ENCODE measurements at places on chromosomes 2 and 18. TPM values are rescaled to one million over a fixed set of nuclear protein-coding genes. Genes with fewer than 3 reads are reported as not detected.
A peak's percentile ranks its signal among the peaks of the same experiment; 100 is the strongest.

GRCh38 chr2:47225061-47225783 is 70.1 kb upstream of the STPG4 start:
- no peak overlapping the region for H3K4me3 ChIP-seq
- no peaks in the 10 kb centered on the region for H3K27me3 ChIP-seq
- no peaks in the 10 kb centered on the region for H3K36me3 ChIP-seq
- no peak overlapping the region for H3K27ac ChIP-seq

DNA sequence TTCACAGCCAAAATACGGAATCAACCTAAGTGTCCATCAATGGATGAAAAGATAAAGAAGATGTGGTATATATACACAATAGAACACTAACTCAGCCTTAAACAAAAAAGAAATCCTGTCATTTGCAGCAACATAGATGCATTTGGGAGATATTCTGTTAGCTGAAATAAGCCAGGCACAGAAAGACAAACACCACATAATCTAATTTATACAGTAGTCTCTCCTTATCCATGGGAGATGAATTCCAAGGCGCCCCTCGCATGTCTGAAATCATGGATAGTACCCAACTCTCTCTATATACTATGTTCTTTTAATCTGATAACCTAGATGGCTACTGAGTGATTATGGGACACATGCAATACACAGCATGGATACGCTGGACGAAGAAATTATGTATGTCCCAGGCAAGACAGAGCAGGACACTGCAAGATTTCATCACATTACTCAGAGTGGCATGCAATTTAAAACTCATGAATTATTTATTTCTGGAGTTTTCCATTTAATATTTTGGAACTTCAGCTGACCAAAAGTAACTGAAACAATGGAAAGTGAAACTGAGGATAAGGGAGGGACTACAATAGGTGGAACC is 39.5 kb downstream of the ORC4 start:
- H3K27me3 ChIP-seq: no peaks in the 10 kb centered on the region
- no peaks in the 10 kb centered on the region for H3K4me1 ChIP-seq
- H3K36me3 ChIP-seq: peaks cover 11% of the 10 kb centered on the region
- no peak overlapping the region for H3K4me3 ChIP-seq

DNA sequence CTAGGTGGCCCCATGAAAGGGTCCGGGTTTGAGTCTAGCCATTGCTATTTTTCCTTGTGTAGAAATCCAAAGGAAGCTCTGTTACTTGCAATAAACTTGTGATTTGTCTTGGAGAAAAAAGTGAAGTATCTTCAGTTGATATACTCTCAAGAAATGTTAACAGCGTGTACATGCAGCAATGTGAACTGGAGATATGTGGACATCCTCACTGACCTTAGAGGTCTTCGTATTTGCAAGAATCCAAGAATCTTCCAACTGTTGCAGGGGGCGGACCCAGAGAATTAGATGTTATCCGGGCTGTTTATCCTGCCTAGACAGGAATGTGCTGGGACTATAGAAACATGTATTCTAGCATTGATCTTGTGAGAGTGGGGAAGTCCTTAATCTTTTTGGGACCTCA is 187.6 kb downstream of the KCNS3 start:
- no peak overlapping the region for H3K27ac ChIP-seq
- DNase-seq: no peak
- H3K27me3 ChIP-seq: no peaks in the 10 kb centered on the region

DNA sequence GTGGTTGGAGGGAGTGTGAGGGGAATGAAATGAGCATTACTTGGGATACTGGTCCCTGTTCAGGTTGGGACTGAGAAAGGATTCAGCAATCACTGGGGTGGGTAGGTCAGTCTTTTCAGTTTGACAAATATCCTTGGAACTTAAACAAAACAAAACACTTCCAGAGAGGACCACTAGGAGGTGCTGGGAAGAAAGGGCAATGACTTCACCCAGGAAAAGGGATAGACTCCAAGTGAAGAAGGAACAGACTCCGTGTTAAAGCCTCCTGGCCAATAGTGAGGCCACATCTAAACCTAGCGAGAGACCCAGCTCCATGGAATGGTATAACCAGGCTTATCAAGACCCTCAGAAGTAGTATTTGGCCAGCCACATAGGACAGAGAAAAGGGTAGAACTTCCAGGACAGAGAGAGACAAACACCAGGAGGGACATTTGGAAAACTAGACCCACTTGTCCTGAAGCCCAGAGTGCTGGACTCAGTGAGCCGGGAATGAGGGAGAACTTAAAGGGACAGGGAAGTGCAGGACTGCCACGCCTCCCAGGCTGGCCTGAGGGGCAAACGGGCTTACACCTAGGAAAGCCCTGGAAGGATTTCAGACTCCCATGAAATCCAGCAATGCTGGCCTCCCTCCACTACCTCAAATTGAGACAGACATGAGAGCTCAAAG is 19.6 kb upstream of the KCNG3 start:
- H3K4me1 ChIP-seq: no peaks in the 10 kb centered on the region
- peak; percentile 40 for DNase-seq
- no peak overlapping the region for H3K27ac ChIP-seq
- H3K27me3 ChIP-seq: no peaks in the 10 kb centered on the region
- H3K36me3 ChIP-seq: no peaks in the 10 kb centered on the region

DNA sequence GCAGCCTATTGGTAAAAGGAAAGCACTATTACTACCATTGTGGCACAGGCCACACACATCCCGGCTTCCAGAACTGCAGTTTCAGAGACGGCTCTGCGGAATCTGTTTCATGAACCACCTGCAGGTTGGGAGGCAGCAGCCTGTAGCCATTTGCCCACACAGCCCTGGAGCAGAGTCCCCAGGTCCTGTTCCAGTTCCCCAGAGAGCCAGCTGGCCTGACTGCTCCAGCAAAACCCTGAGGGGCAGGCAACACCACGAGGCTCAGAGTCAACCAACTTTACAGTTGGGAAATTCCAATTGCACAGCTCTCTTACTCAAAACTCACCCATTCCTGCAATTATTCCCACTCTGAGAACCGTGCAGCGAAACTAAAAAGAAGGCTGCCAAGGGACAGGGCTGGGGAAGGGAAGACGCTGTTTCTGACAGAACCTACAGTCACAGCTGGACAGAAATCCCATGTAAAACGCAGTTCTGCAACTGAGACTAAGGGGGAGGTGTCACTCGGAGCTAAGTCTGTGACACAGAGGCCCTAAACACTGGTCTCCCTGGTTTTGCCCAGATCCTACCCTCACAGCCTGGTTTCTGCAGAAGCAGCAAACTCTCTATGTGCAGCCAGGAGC is 219.4 kb downstream of the TMEM163 start:
- peaks cover under 1% of the 10 kb centered on the region for H3K27me3 ChIP-seq
- no peak overlapping the region for H3K4me3 ChIP-seq
- H3K4me1 ChIP-seq: no peaks in the 10 kb centered on the region
- DNase-seq: no peak

DNA sequence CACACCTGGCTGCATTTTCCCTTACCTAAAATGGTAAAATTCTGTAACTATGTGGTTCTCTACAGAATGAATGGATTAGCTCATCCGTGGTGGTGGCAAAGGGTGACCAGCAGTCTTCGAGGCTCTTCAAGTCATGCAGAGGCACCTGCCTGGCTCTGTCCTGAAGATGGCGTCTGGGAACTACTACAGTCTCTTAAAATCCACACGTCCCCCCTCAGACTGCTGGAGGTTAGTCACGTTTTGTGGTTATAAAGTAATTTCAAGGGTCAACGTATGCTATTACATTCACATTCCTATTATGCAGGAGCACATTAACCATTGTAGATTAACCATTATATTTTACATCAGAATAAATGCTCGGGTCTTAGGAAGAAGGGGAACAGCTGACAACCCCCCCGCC is 616.7 kb downstream of the GALR1 start:
- no peaks in the 10 kb centered on the region for H3K36me3 ChIP-seq
- DNase-seq: no peak
- no peak overlapping the region for H3K4me3 ChIP-seq

- no peaks in the 10 kb centered on the region for H3K27me3 ChIP-seq
- no peak for DNase-seq
- peaks cover 21% of the 10 kb centered on the region for H3K4me1 ChIP-seq
- H3K36me3 ChIP-seq: peaks cover 15% of the 10 kb centered on the region
Observed at GRCh38 chr2:20647738-20648137, 3.2 kb downstream of the HS1BP3 start.

DNA sequence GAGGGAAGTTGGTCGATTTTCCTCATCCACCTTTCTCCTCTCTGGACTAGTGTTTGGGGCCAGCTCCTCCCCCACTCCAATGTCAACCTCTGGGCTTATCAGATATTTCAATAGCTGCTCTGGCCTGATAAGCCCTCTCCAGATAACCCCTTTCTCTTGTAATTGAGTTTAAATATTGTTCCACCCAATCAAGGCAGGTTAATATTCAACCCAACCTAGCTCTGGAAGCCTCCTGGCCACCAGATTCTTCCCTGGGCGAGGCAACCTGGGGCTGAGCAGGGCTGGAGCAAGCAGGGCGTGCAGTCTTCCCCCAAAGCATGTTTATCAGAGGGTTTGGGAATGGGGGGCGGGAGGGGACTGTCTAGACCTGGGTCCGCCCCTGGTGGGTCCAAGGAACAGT is 73.8 kb downstream of the TFCP2L1 start:
- no peak for DNase-seq
- no peak overlapping the region for H3K27ac ChIP-seq
- no peaks in the 10 kb centered on the region for H3K27me3 ChIP-seq

GRCh38 chr2:191800874-191801273 is 46.0 kb downstream of the CAVIN2 start:
- DNase-seq: no peak
- H3K27me3 ChIP-seq: peaks cover 7% of the 10 kb centered on the region
- no peak overlapping the region for H3K27ac ChIP-seq
- H3K4me1 ChIP-seq: no peaks in the 10 kb centered on the region
- H3K4me3 ChIP-seq: no peak overlapping the region

- H3K27me3 ChIP-seq: no peaks in the 10 kb centered on the region
- no peak for DNase-seq
- no peak overlapping the region for H3K4me3 ChIP-seq
- H3K4me1 ChIP-seq: no peaks in the 10 kb centered on the region
- H3K27ac ChIP-seq: no peak overlapping the region
Observed at GRCh38 chr2:185202945-185203528, 535.6 kb upstream of the FSIP2 start.

GRCh38 chr2:28286678-28287077 is 106.0 kb upstream of the FOSL2 start:
- no peak overlapping the region for H3K27ac ChIP-seq
- no peak for DNase-seq
- no peaks in the 10 kb centered on the region for H3K36me3 ChIP-seq
- H3K4me1 ChIP-seq: no peaks in the 10 kb centered on the region
- no peaks in the 10 kb centered on the region for H3K27me3 ChIP-seq

DNA sequence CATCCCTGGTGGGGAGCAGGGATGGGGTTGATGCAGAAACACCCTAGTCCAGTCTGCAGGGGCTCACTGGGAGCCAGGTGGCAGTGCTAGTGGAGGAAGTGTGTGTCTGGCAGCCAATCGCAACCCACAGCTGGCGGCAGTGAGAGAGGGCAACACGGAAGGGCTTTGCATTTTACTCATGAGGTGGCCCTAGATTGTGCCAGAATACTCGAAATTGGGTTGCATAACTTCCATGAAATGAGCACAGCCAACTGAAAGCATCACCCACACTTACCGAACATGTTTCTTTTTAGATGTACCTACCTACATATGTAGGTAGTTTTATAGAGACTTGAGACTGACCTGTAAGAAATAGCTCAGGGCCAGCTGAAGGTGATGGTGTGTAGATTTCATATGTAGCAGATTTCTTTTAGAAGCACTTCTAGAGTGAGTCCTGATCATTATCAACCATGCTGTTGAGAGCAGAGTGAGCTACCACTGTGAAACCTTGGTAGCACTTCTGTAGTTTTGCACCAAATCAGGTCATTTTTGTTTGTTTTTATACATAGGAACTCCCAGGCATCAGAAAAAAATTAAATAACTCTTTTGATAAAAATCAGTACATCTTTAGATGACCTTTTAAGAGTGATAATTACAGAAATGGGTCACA is 13.0 kb downstream of the IL18R1 start:
- peak overlapping the region; percentile 68 for H3K27ac ChIP-seq
- H3K4me1 ChIP-seq: peaks cover 30% of the 10 kb centered on the region
- peak overlapping the region; percentile 76 for H3K4me3 ChIP-seq
- no peaks in the 10 kb centered on the region for H3K27me3 ChIP-seq
- peaks cover 16% of the 10 kb centered on the region for H3K36me3 ChIP-seq
- peak; percentile 56 for DNase-seq

DNA sequence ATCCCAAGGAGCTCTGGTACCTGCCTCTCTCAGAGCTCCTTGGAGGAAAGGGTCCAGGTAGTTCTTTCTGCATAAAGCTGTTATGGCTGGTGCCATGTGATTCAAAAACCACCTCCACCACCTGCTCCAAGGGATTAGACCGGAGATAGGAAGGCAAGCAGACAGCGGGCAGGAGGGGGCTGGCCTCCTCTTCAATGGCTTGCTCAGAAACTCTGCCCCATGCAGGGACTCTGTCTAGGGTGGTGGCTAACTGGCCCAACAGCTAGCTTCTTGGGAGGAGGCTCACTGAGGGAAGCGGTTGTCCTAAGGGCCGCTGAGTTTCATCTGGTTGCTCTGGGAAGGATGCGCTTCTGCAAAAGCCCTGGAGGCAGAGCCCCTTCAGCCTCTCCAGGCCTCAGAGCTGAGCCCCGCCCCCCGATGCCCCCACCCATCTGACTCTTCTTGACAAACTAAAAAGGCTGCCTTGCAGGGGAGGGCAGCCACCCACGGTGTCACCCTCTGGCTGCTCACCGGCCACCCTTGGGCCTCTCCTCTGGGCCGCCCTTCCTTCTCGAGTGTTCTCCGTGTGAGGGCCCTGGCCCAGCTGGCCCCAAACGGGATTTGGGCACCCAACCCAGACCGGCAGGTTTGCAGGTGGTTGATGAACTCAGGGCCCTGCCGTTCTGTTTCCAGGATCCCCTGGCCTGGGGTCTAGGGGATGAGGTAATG is 90.2 kb downstream of the MCFD2 start:
- H3K36me3 ChIP-seq: no peaks in the 10 kb centered on the region
- no peaks in the 10 kb centered on the region for H3K27me3 ChIP-seq
- H3K4me3 ChIP-seq: no peak overlapping the region
- H3K27ac ChIP-seq: no peak overlapping the region
- DNase-seq: no peak
- no peaks in the 10 kb centered on the region for H3K4me1 ChIP-seq

Gene SALL3
- total RNA-seq: not detected

Gene SIX2
- not detected for total RNA-seq

Gene CCDC148
- not detected for total RNA-seq

Gene DSG1
- not detected for total RNA-seq

Gene TRABD2A
- 48.8 TPM for total RNA-seq

Gene CYB5A
- total RNA-seq: 11.1 TPM

Gene COPS8
- 40.3 TPM for total RNA-seq

Gene PLCL1
- 37.8 TPM for total RNA-seq

Gene ICA1L
- total RNA-seq: 0.91 TPM
